ENCODE measurements at places on chromosomes 1 and 21.

DNA sequence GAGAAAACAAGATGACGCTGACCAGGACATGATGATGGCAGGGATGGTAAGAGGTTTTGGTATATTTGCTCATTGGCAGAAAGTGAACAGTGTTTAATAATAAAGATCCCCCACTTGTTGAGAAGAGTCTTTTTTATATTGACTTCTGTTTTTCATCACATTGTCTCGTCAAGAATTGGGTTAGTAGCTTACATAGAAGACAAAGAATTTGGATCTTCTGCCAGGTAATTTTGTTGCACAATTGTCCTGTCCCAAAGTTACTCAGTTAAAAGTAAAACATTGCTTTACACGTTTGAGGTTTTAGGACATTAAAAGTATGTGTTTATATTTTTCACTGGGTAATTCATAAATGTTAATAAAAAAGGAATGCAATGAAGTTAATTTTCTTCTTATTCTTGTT lies 48.3 kb upstream of the LAMC2 start:
- no peak for DNase-seq

DNA sequence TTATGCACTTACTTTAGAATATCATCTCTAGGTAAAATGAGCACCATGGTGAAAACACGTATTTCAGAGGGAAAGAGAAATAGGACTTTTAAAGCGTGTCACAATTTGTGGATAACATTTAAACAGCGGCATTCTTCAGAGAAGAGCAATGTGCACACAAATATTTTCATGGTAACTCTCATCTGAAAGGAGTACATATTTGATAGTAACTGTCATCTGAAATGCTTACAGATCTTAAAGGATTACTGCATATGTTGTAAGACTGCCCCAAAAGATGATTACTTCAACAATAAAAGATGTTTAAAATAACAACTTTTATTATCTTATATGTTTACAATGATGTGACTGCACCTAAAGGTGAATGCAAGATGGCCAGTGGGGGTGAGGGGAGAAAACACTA lies 408.8 kb downstream of the PLA2G4A start:
- no peak for DNase-seq

DNA sequence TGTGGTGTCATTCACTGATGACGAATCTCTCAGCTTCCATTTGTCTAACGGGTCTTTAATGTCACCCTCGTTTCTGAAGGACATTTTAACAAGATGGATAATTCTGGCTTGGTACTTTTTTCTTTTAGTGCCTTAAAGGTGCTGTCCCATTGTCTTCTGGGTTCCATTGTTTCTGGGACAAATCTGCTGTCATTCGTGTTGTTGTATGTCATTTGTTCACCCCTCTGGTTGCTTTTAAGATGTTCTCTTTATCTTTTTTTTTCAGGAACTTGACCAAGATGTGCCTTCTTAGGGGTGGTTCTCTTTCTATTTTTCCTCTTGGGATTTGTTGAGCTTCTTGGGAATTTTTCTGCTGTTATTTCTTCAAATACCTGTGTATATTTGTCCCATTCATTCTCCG lies 14.0 kb upstream of the MMEL1 start:
- DNase-seq = no peak

DNA sequence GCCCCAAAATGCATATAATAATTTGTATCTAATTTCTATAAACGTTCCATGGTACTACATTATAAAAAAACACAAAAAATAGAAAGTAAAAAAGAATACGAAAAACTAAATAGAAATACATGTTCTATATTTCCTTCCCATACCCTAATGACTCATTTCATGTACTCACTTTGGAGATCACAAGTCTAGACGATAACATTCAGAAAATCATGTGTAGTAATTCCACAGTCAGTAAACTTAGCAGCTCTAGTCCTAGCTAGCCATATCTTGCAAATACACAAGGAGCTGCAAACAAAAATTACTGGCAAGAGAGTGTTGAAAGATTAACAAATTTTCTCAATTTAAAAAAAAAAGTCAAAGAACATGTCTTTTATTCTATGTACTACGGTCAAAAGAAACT lies 1.4 kb downstream of the GOLPH3L start:
- no peak for DNase-seq

Measured in AG04449 (cell line).